SK-N-SH (cell line): ENCODE measurements at places on chromosomes 6 and 20. TPM values are rescaled to one million over a fixed set of nuclear protein-coding genes. Genes with fewer than 3 reads are reported as not detected.

DNA sequence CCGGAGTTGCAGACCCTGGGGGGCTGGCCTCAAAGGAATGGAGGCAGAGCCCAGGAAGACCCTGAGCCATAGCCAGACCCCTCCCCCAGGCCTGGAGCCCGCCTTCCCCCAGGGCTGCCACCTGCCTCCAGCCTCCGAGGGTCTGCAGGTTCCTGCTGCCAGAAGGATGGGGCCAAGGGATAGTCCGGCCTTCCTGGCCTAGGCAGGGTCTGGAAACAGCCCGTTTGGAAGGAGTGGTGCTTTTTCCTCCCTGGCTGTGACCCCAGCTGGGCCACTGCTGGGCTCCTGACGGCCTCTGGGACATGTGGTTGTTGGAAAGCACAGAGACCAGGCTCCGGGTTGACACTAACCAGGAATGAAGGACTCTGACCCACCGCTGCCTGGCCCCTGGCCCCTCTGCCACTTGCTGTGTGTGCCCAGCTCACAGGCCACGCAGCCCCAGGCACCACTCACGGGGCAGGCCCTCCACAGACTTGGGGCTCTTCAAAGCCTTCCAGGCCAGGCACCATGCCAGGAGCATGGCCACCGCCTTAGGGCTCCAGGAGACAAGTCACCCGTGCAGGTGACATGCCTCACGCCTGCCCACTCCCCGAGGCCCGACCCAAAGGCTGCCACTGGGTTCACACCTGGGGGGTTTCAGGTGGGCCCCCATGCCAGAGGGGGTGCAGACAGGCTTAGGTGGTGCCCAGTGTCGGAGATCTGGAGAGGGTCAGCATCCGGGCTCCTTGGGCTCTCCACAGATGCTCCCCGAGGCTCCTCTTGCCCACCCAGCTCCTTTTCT is 3.9 kb upstream of the LAMA5 start:
- no peak for DNase-seq

DNA sequence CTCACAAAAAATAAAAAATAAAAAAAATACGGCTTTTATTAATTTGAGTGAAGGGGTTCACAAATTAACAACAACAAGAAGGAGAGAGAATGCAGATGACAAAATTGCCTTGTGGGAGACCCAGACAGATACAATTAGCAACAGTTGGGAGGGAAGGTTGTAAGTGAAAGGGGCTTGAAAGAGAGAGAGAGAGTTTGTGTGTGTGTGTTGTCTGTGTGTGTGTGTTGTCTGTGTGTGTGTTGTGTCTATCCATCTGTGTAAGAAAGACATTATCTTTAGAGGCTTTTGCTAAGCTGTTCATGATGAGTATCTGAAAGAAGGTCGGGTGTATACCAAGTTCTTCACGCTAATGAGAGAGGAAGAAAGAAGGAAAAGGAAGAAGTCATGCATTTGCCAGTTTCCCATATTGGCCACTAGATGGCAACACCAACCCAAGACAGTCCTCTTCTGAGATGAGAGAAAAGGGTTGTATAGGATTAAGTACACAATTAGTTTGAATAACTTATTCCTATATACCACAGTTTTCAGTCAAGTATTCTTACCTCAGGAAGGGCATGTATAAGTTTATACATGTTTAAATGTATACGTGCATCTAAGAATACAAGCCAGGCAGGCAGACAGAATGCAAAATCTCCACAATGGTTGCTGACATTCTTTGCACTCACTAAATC is 63.7 kb upstream of the CD2AP start:
- peak; percentile 45 for DNase-seq

DNA sequence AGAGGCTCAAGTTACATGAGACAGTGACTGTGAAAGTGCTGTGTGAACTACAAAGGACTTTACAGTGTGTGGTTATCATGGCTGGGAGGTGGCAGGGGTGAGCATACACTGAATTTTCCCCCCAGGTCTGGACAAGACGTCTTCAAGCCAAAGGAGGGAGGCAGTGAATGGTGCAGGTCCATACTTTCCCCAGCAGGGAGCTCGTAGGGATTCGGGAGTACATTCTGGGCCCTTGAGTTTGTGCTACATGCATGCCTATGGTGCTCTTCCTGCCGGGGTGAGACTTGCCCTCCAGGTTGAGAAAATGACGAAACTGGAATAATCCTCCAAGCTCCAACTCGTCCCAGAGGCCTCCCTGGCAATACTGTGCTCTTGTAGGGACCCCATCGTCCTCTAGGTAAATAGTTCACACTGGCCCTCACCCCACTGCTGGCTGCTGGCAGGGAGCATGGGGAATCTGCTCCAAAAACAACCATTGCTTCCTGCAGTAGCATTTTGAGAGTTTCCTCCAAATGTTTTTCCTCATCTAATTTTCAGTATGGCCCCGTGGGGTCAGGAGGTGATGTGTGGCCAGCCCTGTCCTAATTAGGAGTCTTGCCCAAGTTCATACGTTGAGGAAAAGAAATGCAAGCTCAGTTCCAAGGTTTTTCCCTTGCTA is 57.6 kb downstream of the ZNF831 start:
- no peak for DNase-seq

DNA sequence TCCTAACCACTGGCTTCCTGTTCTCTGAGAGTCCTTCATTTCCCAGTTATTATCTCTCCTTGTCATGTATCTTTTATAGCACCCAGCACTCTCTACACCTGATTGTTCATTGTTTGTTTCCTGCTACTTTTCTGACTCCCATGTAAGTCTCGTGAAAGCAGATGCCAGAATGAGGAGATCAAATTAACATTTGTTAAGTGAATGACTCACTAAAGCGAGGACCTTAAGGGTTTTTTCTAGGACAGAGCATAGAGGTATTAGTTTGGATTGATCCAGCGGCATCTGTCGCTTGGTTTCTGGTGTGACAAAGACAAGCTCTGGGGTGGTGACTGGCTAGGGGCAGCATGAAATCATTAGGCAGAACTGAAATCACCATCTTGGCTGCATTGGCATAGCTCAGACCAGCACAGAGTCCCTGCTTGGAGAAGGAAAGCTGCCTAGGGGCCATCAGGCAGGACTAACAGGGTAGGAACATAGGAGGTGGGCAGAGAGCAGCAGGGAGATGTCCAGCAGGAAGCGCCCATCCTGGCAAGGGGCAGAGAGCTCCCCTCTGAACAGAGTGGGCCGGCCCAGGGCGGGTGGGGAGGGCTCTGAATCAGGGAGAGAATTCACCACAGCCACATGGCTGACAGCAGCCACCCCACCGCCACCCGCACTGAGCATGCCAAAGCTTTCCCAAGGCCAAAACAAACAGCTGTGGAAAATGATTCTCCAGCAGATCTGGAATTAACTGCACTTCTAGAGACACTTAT is 97.1 kb upstream of the CEP85L start:
- DNase-seq = peak; percentile 50

The SLC17A2 gene
- polyA plus RNA-seq = not detected in 2 replicates
